Right lobe of liver (tissue), 6 donors: ENCODE measurements at places on chromosomes 2 and 18. TPM values are rescaled to one million over a fixed set of nuclear protein-coding genes. Genes with fewer than 3 reads are reported as not detected.

The ABCB11 gene
- total RNA-seq = 21.3 TPM

The SERPINB3 gene
- total RNA-seq = not detected

GRCh38 chr2:118593257-118593656 lies 254.2 kb downstream of the EN1 start:
- no peaks in the 10 kb centered on the region for H3K27me3 ChIP-seq
- H3K27ac ChIP-seq = no peak overlapping the region
- DNase-seq = no peak
- H3K36me3 ChIP-seq = no peaks in the 10 kb centered on the region

- no peaks in the 10 kb centered on the region for H3K36me3 ChIP-seq
- H3K27ac ChIP-seq = no peak overlapping the region
- H3K27me3 ChIP-seq = no peaks in the 10 kb centered on the region
- no peak overlapping the region for H3K4me3 ChIP-seq
- H3K4me1 ChIP-seq = no peaks in the 10 kb centered on the region
Observed at GRCh38 chr2:68709421-68709911, 25.1 kb upstream of the ARHGAP25 start.

GRCh38 chr2:237870754-237871651 lies 11.6 kb downstream of the RAMP1 start:
- H3K27me3 ChIP-seq = no peaks in the 10 kb centered on the region
- DNase-seq = no peak
- no peak overlapping the region for H3K4me3 ChIP-seq
- H3K4me1 ChIP-seq = no peaks in the 10 kb centered on the region
- H3K27ac ChIP-seq = no peak overlapping the region
- H3K36me3 ChIP-seq = no peaks in the 10 kb centered on the region

The SKOR2 gene
- total RNA-seq = not detected

DNA sequence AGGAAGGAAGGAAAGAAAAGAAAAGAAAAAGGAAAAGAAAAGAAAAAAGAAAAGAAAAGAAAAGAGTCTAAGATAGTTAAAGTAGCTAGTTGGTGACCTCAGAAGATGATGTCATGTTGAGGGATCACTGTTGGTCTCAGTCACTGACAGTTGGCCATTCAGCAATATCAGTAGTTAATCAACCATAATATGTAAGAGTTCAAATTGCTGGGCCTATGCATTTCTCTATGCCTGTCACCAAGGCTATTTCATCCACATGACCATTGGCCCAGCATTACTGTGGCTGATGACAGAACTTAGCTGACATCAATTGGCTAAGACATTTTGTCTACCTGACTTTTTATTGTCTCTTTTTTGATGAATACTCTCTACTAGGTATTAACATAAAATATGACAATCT lies 435.5 kb upstream of the CRIM1 start:
- H3K4me3 ChIP-seq = no peak overlapping the region
- H3K36me3 ChIP-seq = no peaks in the 10 kb centered on the region
- H3K27me3 ChIP-seq = no peaks in the 10 kb centered on the region
- no peak for DNase-seq
